ENCODE measurements at places on chromosomes 2 and 18. TPM values are rescaled to one million over a fixed set of nuclear protein-coding genes. Genes with fewer than 3 reads are reported as not detected.

DNA sequence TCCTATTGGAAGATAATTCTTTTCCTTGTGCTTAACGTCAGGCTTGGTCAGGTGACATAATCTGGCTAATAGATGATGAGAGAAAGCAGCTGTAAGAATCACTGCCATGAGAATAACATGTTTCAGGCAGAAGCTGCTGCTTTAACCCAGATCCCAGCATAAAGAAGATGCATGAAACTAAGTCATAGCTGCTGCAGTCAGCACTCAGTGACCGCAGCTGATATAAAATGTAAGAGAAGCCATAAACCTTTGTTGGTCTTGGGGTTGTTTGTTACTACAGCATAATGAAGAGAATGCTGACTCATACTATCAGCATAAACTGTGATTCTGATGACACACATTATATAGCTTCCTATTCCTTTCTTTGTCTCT is 274.3 kb upstream of the TRIB2 start:
- no peak for DNase-seq

GRCh38 chr2:73134471-73134870 is 21.7 kb upstream of the RAB11FIP5 start:
- no peak for DNase-seq

GRCh38 chr2:233209533-233210171 is 41.8 kb upstream of the ATG16L1 start:
- no peak for DNase-seq

Gene EVX2
- total RNA-seq: not detected

- DNase-seq: no peak
Observed at GRCh38 chr2:159090514-159091201, 122.2 kb downstream of the TANC1 start.

- DNase-seq: no peak
Observed at GRCh38 chr18:1906421-1906820, 664.9 kb downstream of the METTL4 start.

DNA sequence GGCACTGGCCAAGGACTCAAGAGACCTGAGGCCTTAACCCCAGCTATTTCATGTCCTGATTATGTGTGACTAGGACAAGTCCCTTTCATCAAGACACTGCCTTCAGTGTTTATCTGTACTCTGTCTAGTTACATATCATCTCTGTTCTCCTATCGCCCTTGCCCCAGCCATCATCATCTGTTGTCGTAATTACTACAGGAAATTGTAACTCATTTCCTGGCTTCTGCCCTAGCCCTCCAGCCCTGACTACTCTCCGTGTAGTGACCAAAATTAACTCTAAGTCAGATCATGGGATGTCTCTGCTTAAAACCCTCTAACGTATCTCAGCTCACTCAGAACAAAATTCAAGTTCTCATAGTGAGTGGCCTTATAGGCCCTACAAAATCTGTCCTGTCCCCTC is 49.3 kb upstream of the LAPTM4A start:
- no peak for DNase-seq

DNA sequence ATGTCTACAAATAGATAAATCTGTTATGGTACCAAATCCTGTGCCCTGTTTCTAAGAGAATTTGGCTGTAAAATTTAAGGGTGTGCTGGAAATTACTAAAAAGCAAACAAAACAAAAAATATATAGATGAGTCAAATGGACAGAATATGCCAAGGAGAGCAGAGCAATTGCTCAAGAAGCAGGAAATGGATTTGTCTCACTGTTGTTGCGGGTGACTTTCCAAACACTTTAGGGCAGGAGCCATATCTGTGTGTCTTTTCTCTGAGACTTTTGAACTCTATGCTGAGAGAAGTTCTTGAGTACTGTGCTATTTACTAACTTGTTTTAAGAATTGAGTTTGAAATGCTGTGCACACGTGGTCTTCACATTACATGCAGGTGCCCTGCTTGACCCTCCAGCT is 221.7 kb downstream of the PHLPP1 start:
- no peak for DNase-seq

GRCh38 chr18:28123401-28124030 is 53.4 kb downstream of the CDH2 start:
- DNase-seq: no peak

All from stomach (tissue), 19 donors.